ENCODE measurements at places on chromosomes 6 and 20.

DNA sequence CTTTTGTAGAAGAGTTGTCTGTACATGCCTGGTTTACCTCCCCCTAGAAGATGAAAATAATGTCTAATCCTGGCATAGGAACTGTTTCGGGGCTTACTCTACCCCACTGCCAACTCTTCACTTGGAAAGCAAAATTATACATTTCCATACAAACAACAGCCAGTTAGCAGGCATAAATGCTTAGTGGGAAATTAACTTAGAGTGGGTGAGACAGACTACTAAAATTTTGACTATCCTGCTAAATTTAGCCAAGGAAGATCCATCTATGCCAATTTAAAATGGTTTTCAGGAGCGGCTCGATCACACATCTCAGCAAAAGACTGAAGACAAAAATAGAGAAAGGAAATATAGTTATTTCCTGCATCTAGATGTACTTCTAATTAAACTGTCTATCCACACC, 221.2 kb downstream of the TPBG start:
- no peak for DNase-seq

GRCh38 chr6:158810155-158811095, 8.7 kb downstream of the EZR start:
- no peak for DNase-seq

DNA sequence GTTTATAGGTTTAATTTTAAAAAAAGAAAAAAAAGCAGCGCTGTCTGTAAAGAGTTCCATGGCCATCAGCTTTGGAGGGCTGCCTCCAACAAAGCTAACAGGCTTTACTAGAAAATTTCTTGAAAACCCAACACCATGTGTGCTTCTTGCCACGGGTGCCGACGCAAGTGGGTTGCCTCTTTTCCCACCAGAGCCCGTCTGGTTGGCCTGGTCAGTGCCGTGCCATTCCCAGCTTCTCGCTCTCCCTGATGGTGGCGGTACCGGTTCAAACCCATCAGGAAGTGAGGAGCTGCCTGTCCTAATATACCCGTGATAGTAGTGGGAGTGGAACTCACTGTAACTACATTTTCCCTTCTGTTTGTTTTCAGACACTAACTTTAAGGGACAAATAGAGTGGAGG, 73.7 kb downstream of the CDH4 start:
- DNase-seq, result no peak

DNA sequence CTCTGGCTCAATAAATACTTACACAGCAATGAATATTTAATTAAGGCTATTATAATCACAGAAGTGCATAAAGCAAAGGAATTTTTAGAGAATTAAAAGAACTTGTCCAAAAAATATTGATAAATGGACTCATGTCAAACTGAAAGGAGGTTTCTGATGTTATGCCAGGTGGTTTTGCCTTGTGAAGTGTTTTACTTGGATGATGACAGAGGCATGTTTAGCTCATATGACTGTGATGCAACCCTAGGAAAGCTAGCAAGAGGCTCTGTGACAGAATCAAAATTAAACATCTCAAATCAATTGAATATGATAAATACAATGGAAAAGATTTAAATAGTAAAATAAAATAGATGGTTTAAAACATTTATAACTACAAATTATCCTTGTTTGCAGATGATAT, 137.3 kb downstream of the TMEM200A start:
- DNase-seq, result no peak

DNA sequence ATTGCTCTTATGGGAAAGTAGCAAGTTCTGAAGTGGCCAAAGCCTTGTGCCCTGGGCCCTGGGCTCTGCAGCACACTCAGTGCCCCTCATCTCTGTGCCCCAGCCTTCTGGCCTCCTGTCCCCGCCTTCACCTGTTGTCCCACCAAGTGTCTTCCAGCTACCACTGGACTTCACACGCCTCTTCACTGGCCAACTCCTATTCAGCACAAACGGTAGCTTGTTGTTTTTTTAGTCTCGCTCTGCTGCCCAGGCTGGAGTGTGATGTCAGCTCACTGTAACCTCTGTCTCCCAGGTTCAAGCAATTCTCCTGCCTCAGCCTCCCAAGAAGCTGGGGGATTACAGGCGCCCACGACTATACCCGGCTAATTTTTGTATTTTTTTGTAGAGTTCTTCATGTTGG, 4.8 kb downstream of the CCHCR1 start:
- no peak for DNase-seq

GRCh38 chr6:116847227-116847626, 18.3 kb upstream of the GPRC6A start:
- peak; percentile 46 for DNase-seq

DNA sequence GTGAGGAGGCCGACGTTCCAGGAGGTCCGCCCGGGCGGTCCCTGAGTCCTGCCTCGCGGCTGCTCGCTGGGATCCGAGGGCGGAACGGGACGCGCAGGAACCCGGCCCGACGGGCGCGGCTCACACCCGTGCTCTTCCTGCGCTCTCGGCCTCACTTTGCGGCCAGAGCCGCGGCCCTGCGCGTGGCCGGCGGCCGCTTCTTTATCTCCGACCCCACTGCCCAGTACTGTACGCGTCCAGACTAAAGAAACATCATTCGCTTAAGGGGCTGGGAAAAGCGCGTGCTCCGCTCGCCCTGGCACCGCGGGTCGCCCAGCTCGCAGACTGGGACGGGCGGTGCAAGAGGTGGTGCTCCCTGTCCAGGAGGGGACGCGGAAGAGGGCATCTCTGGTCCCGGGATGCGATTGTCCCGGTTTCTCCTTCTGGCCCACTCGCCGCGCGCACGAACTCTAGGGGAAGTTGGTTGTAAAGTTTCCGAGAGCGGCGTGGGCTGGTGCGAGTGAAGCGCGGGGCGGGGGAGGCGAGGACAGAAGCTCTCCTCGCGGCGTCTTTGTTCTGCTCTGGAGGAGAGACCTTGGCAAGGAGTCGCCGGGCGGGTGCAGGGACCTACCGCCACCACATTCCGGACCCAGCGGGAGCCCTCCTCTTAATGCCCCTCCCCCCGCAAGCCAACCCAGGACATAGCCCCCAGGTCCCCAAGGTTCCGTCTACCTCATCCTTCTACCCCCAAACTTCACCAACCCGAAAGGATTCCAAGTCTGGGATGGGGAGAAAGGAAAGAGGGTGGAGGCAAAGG, 71.0 kb downstream of the SOX4 start:
- no peak for DNase-seq

- DNase-seq, result no peak
These were observed 243.4 kb downstream of the BMP7 start for GRCh38 chr20:57023007-57023406.

GRCh38 chr6:111804627-111805235, 68.5 kb downstream of the FYN start:
- no peak for DNase-seq

DNA sequence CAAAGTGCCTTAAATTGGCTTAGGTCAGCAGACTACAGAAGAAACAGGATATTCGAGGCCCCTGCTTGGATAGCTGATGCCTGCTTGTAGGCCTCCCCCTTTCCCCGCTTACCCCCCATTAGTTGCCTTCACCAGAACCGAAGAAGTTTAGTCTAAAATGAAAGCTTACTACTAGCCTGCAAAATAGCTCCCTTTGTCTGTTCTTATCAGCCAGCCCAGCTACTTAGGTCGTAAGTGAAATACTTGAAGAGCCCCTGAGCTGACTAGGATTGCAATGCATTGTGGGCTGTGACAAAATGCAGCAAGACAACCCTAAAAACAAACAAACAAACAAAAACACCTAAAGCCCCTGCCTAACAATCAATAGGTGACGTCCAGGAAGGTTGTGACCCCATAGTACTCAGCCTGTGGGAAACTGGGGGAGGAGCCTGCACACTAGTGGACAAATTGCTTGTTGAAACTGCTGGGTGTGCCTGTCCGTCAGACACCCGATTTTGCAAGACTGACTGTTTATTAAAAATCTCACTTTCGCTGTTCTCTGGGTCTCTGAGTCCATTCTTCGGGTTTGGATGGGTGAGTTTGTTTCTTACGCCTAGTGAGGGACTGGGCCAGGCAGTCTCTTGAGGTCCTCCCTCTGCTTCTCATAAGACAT, 105.0 kb upstream of the DUSP22 start:
- DNase-seq, result no peak

DNA sequence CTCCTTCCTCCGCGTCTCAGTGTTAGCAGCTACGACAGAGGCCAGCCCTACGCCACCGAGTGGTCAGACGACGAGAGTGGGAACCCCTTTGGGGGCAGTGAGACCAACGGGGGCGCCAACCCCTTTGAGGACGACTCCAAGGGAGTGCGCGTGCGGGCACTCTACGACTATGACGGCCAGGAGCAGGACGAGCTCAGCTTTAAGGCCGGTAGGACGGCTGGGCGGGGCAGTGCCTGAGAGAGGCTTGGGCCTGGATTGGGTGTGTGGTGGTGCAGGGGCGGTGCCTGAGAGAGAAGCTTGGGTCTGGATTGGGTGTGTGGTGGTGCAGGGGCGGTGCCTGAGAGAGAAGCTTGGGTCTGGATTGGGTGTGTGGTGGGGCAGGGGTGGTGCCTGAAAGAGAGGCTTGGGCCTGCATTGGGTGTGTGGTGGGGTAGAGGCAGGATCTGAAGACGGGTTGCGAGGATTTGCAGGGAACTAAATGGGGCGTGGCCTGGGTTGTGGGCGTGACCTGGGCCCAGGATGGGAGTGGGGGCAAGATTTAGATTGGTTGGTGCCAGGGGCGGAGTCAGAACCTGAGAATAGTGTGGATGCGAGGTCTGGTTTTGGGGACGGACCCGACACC, 24.4 kb downstream of the SPDEF start:
- DNase-seq, result no peak

- DNase-seq, result no peak
These were observed 91.7 kb downstream of the NCR2 start for GRCh38 chr6:41426888-41427641.

GRCh38 chr6:161347125-161347524, 73.3 kb upstream of the AGPAT4 start:
- no peak for DNase-seq

- no peak for DNase-seq
These were observed 6.6 kb downstream of the FILIP1 start for GRCh38 chr6:75486850-75487518.

GRCh38 chr20:50333812-50334211, 143.2 kb downstream of the CEBPB start:
- no peak for DNase-seq

DNA sequence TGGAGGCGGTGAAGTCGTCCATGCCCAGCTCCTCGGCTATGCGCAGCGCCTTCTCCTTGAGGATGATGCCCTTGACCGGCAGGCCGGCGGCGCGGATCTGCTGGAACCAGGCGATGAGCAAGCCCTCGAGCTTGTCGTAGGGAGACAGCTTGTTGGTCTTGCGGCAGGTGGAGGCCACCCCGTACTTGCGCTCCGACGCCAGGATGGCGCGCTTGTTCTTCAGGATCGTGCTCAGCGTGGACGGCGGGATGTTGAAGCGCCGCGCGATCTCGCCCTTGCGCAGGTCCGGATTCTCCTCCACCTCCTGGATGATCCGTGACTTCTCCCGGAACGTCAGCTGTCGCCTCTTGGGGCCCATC, 435 bp downstream of the CENPB start:
- peak; percentile 51 for DNase-seq

DNA sequence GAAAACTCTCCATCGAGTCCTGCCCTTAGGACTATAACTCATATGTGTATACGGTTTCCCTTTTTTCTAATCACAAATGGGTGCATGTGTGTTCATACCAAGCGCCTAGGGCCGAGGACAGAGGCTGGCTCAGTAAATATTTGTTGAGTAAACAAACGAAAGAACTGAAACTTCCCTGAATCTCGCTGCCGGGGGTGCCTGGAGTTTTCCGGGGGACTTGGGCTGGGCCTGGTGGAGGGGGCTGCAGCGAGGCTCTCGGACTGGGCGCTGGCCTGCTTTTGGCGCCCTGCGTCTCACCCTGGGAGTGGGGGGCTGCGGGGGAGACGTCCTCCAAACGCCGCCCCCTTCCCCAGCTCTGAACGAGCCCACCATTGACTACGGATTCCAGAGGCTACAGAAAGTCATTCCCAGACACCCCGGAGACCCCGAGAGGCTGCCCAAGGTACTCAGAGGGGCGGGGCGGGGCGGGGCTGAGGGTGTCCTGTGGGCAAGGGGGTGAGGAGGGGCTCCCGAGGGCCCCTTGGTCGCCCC, 49.0 kb downstream of the CPXM1 start:
- no peak for DNase-seq

DNA sequence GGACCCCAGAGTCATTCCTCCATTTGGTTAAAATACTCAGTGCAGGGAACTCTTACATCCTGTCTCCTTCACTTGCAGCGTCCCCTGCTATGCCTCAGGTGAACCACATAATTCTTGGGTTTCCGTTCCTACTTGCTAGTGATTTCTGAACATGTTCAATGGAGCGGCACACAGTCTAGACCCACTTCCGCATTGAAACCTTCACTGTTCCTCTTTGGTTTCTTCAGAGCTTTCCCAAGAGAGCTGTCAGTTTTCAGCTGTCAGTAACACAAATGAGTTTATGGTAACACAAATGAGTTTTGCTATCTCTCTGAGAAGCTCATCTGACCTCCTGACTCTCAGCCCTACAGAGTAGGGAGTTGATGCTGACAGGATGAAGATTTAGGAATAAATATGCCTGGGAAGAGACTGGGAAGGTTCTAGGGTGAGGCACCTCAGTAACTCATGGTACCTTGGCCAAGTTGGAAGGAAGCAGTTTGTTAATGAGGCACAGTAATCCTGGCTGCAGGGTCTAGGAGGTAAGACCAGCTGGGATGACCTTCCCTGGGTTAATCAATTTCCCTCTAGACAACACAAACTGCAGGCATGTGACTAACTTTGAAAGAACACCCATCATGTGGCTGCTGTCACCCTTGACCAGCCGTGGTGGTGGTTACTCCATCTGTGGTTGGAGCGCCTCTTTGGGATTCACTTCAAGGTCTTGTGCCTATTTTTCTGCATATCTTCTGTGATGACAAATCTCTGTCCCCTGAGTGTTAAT, 5.4 kb downstream of the SYS1 start:
- no peak for DNase-seq

GRCh38 chr6:1190366-1190765, 121.5 kb upstream of the FOXQ1 start:
- no peak for DNase-seq

DNA sequence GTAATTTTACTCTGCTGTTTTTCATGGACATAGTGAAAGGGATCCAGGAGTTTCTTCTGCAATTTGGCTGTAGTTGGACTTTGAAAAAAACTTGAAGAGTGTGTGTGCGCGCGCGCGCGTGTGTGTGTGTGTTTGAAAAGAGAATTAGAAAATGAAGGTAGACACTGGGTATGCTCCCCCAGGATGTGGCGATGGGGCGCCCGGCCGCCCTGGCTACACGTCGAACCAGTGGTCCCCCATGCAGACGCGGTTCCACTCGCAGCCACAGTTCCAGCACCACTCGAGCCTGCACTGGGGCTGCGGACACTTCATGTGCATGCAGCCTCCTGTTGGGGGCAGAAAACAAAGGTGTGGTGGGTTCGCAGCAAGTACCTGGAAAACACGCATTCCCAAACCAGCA, 76.0 kb upstream of the AGPAT4 start:
- no peak for DNase-seq

GRCh38 chr20:10925767-10926166, 252.0 kb upstream of the JAG1 start:
- no peak for DNase-seq

DNA sequence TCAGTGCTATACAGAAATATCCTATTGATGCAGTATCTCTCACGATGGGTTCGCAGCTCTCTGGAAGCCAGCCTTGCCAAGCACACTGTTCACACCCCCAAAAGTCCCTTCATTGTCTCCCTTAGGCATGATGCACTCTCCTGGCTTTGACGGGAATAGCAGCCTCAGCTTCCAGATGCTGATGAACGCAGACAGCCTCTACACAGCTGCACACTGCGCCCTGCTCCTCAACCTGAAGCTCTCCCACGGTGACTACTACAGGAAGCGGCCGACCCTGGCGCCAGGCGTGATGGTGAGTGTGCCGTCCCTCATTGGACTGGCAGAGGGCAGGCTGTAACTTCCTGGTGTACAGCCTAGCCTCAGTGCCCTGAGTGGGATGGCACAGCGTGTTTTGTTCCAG, 60.0 kb upstream of the PBOV1 start:
- DNase-seq, result no peak

All from NCI-H1105 (cell line).